ENCODE measurements at places on chromosomes 12 and 14. TPM values are rescaled to one million over a fixed set of nuclear protein-coding genes. Genes with fewer than 3 reads are reported as not detected.

- no peak for DNase-seq
Measured at GRCh38 chr12:15581006-15581405, 208.2 kb downstream of the EPS8 start.

GRCh38 chr12:60977966-60978365, 1282.2 kb upstream of the USP15 start:
- no peak for DNase-seq

GRCh38 chr12:6823182-6824084, 1.8 kb downstream of the GPR162 start:
- DNase-seq: peak; percentile 6

GRCh38 chr12:12488823-12489550, 73.7 kb downstream of the DUSP16 start:
- DNase-seq: peak; percentile 42

- DNase-seq: no peak
Measured at GRCh38 chr12:91817517-91817916, 328.1 kb downstream of the BTG1 start.

- DNase-seq: peak; percentile 54
Measured at GRCh38 chr14:75230140-75230792, 48.4 kb upstream of the FOS start.

DNA sequence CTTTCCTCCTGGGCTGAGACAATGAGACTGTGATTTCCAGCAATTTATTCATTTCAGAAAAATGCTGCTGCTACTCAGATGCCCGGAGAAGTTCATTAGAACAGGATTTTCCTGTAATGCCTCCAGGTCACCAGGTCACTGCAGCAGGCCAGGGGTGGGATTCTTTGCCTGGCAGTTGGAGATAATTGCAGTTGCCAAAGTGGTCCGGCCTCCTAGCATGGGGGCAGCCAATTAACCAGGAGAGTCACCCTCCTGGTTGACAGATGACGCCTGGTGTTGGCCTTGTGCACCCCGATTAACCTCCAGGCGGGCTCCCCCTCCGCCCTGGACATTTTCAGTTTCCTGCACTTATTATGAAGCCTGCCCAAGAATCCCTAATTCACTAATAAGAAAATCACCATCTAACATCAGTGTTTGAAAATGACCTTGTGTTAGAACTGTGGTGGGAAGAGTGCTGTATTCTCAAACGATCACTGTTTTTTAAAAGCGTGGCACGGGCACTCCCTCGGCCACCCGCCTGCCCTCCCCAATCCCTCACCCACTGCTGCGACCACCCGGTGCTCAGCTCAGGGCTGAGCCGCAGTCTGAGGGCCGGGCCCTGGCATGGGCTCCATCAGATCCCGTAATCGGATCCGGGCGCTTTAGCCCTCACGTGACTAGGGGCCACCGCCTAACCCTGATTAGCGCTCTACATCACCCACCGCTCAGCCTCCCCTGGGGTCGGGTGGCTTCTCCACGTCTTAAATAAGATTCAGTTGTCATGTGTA, 12.9 kb downstream of the RIMBP2 start:
- DNase-seq: no peak

DNA sequence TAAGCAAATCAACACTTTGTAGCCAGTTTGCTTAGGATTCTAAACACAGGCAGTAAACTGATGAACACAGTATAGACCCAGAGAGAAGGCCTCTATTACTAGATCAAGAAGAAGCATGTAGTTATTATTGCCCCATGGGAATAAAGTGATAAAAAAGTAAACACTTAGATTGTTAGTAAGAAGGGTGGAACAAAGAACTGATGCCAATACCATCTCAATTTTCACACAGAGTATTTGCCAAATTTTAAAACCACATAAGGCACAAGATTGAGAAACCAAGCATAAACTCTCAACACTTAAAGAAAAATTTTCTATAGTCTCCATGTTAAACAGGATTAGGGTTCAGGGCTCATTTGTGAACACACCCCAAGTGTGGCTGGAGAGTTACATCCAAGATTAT, 77.0 kb upstream of the SYT1 start:
- no peak for DNase-seq

- no peak for DNase-seq
Measured at GRCh38 chr14:23097786-23098185, 2.5 kb downstream of the C14orf119 start.

GRCh38 chr12:130337488-130338303, at the start of gene PIWIL1:
Gene PIWIL1, plus strand, starts transcription at chr12:130337887. Its CDS starts 4,705 bp downstream, at chr12:130342592.
- DNase-seq: no peak

DNA sequence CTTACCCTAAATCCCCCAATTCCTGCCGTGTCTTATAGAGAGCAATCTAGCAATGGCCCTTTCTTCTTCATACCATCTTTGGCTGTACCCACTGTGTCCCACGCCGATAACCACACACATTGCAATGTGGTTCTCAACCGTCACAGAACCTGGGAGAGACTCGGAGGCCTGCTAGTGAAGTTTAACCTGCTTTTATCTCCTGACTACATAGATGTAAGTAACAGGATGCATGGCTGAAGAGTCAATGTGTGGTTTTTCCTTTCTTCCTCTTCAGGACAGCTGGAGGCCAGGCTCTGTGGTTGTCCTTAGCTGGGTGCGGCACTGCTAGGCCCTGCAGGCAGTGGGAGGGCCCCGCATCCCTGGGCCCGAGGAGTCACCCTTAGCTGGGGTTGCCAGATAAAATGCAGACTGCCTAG, 51.3 kb downstream of the ZNF664 start:
- no peak for DNase-seq

- DNase-seq: no peak
Measured at GRCh38 chr14:62187265-62187664, 425.0 kb downstream of the SNAPC1 start.

- peak; percentile 62 for DNase-seq
Measured at GRCh38 chr12:54587315-54587873, 1.1 kb downstream of the PPP1R1A start.

The TMX1 gene
- total RNA-seq: 57.6 TPM

DNA sequence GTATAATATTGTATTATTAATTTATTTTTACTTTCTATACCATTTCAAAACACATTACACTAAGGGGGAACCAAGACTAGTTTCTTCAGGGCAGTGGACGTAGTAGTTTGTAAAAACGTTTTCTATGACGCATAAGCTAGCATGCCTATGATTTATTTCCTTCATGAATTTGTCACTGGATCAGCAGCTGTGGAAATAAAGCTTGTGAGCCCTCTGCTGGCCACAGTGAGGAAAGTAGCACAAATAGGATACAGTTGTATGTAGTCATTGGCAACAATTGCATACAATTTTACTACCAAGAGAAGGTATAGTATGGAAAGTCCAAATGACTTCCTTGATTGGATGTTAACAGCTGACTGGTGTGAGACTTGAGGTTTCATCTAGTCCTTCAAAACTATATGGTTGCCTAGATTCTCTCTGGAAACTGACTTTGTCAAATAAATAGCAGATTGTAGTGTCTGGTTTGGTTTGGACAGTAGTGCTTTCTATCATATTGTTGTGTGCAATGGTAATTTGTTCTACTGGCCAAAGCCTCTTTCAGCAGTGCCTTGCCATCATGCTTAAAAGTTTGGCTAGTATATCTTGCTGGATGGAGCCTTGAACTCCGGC, 24.3 kb upstream of the PLEKHD1 start:
- DNase-seq: peak; percentile 79

The SERPINA1 gene
- total RNA-seq: 5,718 TPM

DNA sequence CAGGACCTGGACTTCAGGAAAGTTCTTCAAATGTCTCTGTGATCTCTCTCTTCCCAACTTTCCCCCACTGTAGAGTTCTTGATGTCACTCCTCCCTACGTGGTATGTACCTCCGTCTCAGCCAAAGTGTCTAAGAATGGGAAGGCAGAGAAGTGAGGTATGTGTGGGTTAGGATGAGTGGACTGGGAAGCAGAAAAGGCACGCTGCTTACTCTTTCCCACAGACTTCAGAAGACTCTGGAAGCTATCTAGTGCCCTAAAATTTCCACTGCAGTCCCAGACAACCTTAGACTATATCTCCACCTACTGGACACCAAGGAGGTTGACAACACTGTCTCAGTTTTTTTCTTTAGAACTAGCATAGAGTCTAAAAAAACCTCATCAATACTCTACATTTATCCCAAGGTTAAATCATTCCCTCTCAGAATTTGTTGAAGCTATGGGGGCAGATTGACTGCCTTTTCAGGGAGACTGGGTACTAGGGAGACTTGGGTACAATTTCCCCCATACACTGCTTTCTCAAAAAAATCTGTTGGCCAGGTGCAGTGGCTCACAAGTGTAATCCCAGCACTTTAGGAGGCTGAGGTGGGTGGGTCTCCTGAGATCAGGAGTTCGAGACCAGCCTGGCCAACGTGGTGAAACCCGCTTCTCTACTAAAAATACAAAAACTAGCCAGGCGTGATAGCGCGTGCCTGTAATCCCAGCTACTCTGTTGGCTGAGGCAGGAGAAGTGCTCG, 20.6 kb upstream of the ITGA5 start:
- DNase-seq: peak; percentile 67

Data from hepatocyte (in vitro differentiated cells).